ENCODE measurements at places on chromosomes 1 and 21.

DNA sequence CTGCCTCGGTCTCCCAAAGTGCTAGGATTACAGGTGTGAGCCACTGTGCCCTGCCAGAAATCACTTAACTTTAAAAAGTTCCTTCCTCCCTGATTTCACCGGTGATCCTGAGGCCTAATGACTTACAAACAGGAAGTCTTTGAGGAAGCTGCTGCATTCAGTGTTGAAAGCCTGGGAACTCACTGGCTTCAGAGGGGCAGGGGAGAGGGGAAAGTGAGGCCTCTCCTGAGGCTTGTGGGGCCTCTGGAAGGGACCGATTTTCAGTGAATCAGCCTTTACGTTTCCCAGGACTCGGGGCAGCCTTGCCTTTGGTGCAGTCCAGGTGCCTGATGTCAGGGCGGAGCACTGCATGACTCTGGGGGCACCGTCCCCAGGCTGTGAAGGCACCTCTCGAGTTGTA lies 30.1 kb upstream of the ARHGEF10L start:
- DNase-seq, result no peak

- DNase-seq, result no peak
These were observed 58.9 kb downstream of the C1orf94 start for GRCh38 chr1:34235594-34235993.

GRCh38 chr1:234960722-234961455 lies 167.7 kb downstream of the TOMM20 start:
- no peak for DNase-seq

- DNase-seq, result no peak
These were observed 968 bp downstream of the CSMD2 start for GRCh38 chr1:34163792-34164731.

DNA sequence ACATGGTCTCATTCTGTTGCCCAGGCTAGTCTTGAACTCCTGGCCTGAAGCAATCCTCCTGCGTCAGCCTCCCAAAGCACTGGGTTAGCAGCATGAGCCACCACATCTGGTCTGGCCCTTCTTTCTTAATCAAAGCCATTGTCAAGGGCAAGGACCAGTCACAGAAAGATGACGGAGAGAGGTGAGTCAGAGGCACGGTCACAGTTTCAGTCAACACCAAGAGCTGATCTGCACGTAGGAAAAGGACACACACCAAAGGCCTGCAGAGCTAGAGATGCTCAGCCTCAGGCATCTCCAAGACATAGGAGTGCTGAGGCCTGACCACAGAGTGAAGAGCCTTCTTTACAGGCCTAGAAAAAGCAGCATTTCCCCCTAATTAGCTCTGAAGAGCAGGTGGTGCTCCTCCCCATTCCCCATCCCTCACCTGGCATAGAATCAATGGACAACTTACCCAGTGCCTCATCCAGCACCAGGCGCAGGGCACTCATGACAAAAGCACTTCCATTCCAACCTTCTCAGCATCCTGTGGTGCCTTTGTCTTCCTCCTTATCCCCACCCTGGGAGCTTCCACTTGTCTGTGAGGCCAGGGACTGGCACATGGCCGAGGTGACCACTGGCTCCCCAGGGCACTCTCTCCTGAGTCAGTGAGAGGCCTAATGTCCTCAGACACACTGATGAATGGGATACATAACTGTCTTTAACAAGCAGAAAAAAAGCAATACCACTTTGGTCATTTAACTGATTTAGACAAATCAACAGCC lies 139.8 kb downstream of the AJAP1 start:
- DNase-seq, result no peak

DNA sequence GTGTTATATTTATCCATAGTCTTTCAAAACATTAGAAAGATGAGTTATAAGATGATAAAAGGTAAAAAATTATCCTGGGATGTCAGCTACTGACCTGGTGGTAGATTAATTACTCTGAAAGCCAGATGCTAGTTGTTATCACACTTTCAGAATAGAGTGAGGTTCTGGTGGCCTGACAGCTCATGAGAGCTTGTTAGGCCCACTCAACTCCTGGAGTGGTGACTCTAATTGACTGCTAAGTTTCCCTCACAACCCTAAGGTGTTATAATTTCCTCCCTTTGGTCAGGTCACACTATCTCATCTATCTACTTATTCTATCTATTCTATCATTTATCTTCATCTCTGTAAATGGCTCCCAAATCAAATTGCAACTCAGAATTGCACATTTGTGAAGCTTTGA lies 90.1 kb downstream of the ZNF648 start:
- no peak for DNase-seq

- no peak for DNase-seq
These were observed 24.5 kb upstream of the SLC9A1 start for GRCh38 chr1:27179379-27179778.

DNA sequence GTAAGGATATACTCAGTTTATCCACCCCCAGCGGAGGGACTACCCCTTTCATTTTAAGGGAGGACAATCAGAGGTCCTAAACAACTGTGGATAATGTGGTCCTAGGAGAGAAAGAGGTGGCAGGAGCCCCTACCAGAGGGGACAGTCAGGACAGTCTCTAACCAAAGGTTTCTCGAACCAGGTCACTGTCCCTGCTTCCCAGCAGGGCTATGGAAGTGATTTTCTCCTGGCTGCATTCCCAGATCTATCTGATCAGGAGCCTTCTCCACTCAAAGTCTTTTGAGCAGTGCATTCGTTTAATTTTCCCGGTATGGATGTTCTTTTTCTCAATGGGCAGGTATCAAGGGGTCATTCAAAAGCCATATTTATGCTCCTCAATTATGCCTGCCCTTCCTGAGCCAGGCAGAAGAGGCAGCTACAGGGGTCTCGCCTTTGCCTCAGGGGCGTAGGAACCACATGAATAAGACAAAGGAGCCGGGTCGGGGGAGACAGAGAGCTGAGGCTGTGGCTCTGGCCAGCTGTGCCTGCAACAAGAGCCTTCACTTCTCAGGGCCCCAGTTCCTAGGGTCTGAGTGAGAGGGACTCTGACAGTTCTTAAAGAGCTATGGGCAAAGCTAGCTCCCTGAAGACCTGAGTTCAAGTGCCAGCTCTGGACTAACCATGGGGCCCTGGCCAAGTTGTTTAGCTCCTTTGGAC lies 62.5 kb upstream of the DMRTB1 start:
- no peak for DNase-seq

GRCh38 chr1:88284066-88284465 lies 400.0 kb upstream of the PKN2 start:
- no peak for DNase-seq

GRCh38 chr1:40310129-40310461 lies 7.0 kb downstream of the COL9A2 start:
- no peak for DNase-seq

- no peak for DNase-seq
These were observed 39.0 kb downstream of the SLC37A1 start for GRCh38 chr21:42552407-42553336.

GRCh38 chr1:196180847-196181593 lies 427.2 kb downstream of the KCNT2 start:
- no peak for DNase-seq

DNA sequence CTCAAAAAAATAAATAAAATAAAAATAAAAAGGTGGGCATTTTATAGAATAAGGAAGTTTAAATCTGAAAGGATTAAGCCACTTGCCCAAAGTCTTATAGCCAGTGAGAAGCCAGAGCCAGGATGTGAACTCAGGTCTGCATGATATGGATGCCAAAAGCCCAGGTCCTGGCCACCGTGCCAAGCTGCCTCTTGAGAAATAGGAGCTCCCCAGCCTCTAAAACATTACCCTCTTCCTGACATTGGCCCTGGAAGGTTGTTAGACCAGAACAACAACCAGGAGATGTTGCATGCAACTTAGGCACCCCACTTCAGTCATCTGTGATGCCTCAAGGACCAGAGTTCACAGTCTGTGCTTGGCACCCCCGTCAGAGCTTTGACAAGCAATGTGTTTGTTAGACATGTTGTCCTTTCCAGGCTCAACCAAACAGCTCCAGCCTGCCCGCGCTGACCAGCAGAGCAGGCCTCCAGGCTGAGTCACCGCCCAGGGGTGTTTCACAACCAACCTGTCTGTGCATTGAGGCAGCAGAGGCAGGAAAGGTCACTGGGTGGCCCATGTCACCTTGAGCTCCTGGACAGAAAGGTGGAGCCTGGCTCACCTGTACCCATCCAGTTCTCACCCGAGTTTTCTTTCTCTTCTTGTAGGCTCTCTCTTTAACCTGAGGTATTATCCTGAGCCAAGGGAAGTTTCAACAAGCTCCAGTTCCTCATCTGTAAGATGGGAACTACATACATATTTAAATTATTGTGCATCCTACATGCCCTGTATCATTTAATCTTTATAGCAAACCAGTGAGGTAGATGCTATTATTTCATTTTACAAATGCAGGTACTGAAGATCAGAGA lies 14.9 kb upstream of the MED18 start:
- DNase-seq, result no peak

- DNase-seq, result no peak
These were observed 13.6 kb downstream of the DNAJC11 start for GRCh38 chr1:6688001-6688400.

- no peak for DNase-seq
These were observed 124.2 kb downstream of the GALNT2 start for GRCh38 chr1:230191079-230191804.

GRCh38 chr1:36506276-36506920 lies 23.7 kb upstream of the CSF3R start:
- DNase-seq, result no peak

DNA sequence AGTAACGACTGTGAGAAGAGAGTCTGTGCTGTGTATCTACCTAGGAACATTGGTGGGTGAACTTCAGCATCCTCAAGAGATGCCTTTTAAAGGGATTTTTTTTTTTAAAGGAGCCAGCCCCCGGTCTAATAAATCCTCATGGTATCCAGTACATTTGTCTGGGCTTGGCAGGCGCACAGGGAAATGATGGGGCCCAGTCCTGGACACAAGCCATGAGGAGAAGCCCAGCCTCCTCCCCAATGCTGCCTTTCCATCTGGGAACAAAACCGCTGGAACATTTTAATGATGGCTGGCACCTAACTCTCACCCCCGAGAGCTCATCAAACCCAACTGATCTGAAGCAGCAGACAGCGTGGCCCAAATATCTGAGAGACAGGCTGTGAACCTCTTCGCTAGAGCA lies 64.2 kb downstream of the ACOT7 start:
- DNase-seq, result no peak

All from stimulated activated effector memory CD8-positive, alpha-beta T cell treated with anti-CD3 and anti-CD28 coated beads, Interleukin-12 subunit alpha, Interleukin-12 subunit beta, amount 100 ng/mL, for 72 hours (primary cell).